ENCODE measurements at places on chromosomes 6 and 20.

GRCh38 chr20:38973645-38974044 is 11.5 kb downstream of the DHX35 start:
- DNase-seq, result no peak

DNA sequence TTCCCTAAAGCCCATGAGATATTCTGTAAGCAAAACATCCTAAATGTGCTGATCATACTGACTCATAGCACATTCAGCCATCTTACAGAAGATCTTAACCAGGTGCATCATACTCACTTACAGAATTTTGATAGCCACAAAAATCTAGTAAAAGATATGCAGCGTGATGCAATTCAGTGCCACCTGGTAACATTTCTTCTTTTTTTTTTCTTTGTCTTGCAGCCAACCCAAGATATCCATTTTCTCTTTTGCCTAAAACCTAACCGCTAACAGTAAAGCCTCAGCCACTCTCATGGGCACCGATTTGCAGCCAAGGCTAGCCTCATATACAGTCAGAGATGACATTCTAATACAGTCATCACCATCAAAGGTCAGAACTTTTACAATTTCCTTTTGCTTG is 293.3 kb downstream of the HACE1 start:
- DNase-seq, result no peak

DNA sequence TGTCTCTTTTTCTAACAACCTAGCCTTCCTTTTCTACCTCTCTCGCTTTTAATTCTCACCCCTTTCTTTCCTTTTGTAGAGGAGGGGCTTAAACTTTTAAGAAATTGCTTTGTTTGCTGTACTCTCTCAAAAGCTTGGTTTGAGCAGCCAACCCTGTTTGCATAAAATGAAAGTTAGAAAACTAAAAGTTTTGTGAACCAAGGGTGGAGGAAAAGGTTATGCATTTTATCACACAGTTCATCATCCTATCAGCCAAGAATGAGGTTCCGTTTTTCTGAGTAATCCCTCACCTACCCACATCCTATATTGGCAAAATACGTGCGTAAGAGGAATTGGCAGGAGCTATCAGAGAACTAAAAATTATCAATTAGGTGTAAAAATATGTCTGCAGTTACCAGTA is 42.8 kb upstream of the LOC128125822 start:
- no peak for DNase-seq

- peak; percentile 51 for DNase-seq
Measured at GRCh38 chr20:54382419-54382818, 93.0 kb upstream of the DOK5 start.

DNA sequence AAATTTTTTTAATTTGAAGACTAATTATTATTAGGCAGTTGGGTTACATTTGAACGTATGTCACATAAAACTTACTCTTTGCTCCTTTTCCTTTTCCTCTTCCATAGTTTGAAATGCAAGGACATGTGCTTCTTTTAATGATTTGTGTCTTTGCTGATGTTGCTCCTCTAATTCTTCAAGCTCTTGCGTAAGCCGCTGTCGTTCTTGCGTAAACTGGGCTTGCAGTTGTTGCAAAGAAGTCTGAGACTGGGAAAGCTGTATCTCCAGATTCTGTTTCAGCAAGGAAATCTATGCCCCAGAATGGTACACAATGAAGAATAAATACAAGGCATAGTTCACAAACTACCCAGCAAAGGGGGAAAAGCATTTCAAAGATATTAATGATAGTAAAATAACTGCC is 45.1 kb upstream of the MCM9 start:
- DNase-seq, result no peak
